Posterior vena cava (tissue), 2 donors: ENCODE measurements at places on chromosomes 3 and 15. TPM values are rescaled to one million over a fixed set of nuclear protein-coding genes. Genes with fewer than 3 reads are reported as not detected.

Gene GASK1A
- 80.1 TPM for total RNA-seq

DNA sequence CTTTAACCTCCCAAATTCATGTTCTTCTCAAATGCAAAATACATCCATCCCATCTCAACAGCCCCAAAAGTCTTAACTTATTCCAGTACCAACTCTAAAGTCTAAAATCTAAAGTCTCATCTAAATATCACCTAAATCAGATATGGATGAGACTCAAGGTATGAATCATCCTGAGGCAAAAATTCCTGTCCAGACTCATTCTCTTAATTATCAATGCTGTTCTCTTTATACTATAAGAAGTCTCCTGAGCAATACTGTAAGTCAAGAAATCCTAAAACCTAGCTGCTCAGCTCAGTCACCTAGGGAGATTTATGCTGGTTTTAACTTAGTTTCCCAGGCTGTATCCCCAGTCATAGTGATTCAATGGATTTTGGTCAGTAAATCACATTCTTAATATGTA is 11.1 kb downstream of the RAD18 start:
- no peak for DNase-seq

DNA sequence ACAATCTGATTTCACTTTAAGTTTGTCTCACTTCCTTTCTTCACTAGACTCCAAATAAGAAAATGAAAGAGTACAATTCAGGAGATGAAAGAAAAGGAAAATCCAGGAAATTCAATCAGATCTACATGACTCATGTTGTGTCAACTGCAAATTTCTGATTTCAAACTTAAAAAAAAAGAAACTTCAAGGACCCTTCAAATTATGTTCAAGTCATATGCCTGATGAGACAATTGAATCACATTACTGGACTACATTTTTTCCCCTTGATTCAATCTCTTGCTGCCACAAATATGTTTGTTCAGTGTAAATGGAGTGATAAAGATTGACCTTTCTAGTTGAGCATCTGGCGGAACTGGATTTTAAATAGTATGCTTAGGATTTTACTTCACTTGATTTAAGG is 37.4 kb downstream of the FRMD5 start:
- DNase-seq, result no peak

Gene NEK10
- 1.5 TPM for total RNA-seq

GRCh38 chr3:74532446-74532845 is 82.0 kb downstream of the CNTN3 start:
- DNase-seq, result no peak

DNA sequence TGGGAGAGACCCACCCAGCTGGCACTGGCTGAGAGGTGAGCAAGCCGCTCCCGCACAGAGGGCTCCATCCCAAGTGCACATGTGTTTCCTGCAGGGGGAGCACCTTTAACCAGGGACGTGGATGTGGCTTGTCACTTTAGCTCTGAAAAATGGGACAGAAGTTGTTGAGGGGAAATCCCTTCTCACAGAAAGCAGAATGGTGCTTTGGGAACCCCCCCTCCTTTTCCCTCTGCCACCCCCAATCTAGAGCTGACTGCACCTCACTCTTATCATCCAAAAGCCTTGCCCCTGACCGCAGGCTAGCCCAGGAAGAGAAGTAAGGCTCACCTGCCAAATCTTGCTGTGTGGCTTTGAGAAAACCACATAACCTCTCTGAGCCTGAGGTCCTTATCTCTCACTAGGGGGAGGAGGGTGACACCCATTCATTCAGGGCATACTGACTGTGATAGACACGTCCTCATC is 77.9 kb downstream of the RPN1 start:
- no peak for DNase-seq
